Smooth muscle cell of trachea (primary cell): ENCODE measurements at places on chromosomes 1 and 21. TPM values are rescaled to one million over a fixed set of nuclear protein-coding genes. Genes with fewer than 3 reads are reported as not detected.

Gene AUNIP
- 0.33 and 1.0 TPM in 2 replicates for total RNA-seq

Gene MCOLN2
- 3.5 and 3.6 TPM in 2 replicates for total RNA-seq

Gene UBIAD1
- 8.4 and 10.0 TPM in 2 replicates for total RNA-seq

Gene PTPN7
- not detected in 2 replicates for total RNA-seq

Gene ATF6
- total RNA-seq = 20.2 and 24.4 TPM in 2 replicates

Gene VPS13D
- 40.4 and 50.6 TPM in 2 replicates for total RNA-seq

Gene SPRR2F
- total RNA-seq = not detected in 2 replicates

Gene OR2M4
- total RNA-seq = not detected in 2 replicates

Gene WNT2B
- total RNA-seq = 3.2 and 9.9 TPM in 2 replicates

Gene TSPAN1
- total RNA-seq = not detected in 2 replicates

Gene OR10K1
- total RNA-seq = not detected in 2 replicates

Gene CLIC4
- total RNA-seq = 355 and 485 TPM in 2 replicates

Gene SEMA6C
- total RNA-seq = 1.2 and 1.3 TPM in 2 replicates

Gene KPRP
- not detected in 2 replicates for total RNA-seq

Gene PCNX2
- 37.7 and 47.8 TPM in 2 replicates for total RNA-seq

Gene NHLH1
- total RNA-seq = not detected in 2 replicates

Gene KCNN3
- total RNA-seq = under 0.01 TPM in 2 replicates

Gene CFHR3
- not detected in 2 replicates for total RNA-seq
